ENCODE measurements at places on chromosomes 5 and 9.

DNA sequence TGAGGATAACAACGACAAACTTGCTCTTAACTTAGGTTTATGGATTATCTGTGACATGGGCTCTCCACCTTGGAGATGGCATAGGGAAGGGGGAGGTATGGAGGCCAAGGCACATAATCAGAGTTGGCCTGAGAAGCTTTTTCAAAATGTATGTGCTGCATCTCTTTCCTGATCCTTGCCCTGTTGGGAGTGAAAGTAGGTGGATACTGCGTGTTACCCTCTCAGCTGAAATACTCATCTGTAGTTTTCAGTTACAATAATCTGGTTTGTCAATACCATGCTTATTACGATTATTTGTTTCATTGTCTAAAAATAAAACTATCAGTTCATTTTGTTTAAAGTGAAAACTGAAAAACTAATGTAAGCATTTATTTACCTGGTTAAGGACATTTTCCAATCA lies 86.7 kb downstream of the SLC44A1 start:
- DNase-seq, result no peak

GRCh38 chr5:168878135-168878745 lies 299.1 kb upstream of the PANK3 start:
- DNase-seq, result no peak

GRCh38 chr9:36803961-36804360 lies 230.1 kb downstream of the PAX5 start:
- no peak for DNase-seq

GRCh38 chr5:40511801-40512200 lies 167.9 kb upstream of the PTGER4 start:
- no peak for DNase-seq

DNA sequence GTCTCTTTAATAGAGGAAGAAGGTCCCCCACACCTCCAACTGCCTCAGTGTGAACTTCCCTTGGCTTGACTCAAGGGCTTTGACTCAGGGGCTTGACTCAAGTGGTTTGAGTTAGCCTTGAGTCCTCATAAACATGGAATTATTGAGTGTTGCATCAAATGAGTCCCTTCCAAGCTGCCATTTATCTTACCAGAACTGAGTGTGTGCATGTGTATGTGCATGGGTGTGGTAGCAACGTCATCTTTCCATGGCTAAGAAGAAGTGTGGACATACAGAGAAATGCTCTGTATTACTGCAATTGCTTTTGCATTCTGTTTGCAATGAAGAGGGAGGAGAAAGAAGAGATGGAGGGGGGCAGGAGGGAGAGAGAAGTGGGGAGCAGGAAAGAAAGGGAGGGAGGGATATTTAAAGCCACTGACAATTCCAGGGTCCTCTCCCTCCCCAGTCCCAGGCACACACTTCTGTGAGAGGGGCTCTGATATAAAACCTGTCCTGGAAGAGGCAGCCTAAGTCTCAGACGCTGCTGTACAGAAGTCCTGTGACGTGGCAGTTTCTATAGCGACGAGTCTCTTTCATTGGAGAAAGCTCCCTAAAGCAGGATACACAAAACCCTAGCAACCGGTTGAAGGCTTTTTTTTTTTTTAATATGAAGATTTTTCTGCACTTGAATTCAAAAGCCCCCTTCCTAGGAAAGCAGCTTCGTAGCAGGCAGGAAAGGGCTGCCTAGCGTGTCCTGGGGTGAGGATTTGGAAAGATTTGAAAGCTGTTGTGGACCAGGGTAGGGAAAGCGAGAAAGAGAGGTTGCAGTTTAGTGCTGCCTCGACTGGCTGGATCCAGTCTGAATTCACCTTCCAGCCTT lies 93.3 kb upstream of the MAP1B start:
- DNase-seq, result peak; percentile 83

DNA sequence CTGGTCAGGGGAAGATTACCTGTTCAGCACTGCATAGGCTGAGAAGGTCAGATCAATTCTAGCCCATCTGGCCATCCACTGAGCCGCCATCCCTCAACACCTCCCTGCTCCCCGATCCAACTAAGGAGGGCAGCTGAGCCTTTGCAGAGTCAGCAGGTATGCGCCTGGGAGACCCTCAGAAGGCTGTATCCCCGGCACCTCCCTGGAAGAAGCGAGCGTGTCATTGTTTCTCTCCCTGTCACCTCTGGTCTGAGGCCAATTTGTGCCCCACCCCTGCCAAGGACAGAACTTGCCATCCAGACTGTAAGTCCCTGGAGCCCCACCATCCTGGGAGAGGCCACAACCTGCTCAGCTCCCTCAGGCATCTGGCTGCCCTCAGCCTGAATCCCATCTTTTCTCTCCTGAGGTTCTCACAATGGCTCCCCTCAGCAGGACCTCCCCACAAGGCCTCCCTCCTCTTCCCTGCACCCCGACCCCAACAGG lies 2.6 kb downstream of the CLTB start:
- DNase-seq, result no peak

- no peak for DNase-seq
These were observed 43.1 kb downstream of the HRH2 start for GRCh38 chr5:175700991-175701390.

DNA sequence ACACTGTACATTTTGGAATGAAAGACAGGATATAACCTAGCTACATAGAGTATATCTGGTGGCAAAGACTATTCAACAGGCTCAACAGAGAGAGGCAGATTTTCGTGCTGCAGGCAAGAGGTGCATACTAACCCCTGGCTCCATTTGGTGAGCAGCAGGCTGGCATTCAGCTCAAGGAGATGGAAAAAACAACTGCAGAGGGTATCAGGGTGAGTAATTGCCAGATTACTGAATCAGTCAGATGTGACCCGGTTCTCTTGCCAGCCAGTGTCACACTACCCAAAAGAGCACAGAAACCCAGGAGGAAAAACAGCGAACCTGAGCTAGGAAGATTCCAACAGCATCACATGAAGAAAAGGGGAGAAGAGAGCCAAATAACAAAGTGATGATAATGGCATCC lies 130.4 kb upstream of the PRLR start:
- no peak for DNase-seq

GRCh38 chr5:56829137-56829908 lies 14.0 kb downstream of the MAP3K1 start:
- peak; percentile 17 for DNase-seq

GRCh38 chr5:62603934-62604333 lies 25.3 kb downstream of the LRRC70 start:
- no peak for DNase-seq

DNA sequence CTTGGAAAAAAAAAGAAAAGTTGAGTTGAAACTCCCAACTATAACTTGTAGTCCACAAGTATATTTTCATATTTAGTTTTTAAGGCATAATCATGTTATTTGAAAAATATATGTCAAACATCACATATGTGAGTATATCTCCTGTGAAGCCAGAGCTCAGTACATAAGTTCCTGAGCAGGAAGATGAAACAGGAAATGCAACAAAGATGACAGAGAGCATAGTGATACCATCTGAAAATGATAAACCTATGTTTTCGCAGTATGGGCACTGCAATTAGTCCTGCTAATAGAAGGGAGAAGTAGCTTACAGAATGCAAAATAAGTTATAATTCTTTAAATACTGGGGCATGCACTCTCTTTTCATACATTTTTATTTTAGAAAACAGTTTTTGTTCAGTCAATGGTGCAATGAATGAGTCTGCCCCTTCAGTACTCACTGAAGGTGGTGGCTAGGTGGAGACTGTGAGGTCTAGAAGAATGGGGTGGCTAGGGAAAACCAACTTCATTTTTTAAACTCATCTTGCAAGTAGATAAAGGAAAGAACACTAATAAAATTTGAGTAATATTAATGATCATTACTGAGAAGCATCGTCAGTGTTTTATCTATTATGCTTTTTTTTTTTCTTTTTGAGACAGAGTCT lies 54.1 kb upstream of the FYB1 start:
- DNase-seq, result no peak

DNA sequence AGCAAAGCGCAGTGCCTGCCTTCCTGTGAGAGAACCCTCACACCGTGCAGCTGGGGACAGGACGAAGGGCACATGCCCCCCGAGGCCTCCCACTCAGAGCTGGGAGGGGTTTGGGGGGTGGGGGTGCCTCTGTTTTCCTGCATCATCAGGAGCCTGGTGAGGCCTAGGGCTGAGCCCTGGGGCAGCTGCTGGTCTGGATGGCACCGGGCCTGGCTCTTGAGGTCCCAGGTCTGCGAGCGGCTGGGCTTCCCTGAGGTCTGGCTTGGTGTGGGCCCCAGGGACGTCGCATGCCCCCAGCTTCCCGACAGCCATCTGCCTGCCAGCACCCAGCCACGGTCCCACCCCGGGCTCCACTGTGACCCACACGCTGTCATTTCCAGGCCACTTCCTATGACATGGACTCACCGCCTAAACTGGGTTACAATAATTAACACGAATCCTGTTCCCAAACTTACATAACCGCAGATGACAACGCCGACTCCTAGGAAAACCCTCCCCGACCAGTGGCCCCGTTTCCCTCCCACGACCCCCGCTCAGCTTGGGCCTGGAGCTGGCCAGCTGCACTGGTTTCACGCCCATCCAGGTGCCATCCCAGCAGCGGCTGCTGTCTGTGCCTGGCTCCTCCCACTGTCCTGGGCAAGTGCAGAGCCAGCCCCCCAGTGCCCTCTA lies 8.7 kb downstream of the NACC2 start:
- no peak for DNase-seq

DNA sequence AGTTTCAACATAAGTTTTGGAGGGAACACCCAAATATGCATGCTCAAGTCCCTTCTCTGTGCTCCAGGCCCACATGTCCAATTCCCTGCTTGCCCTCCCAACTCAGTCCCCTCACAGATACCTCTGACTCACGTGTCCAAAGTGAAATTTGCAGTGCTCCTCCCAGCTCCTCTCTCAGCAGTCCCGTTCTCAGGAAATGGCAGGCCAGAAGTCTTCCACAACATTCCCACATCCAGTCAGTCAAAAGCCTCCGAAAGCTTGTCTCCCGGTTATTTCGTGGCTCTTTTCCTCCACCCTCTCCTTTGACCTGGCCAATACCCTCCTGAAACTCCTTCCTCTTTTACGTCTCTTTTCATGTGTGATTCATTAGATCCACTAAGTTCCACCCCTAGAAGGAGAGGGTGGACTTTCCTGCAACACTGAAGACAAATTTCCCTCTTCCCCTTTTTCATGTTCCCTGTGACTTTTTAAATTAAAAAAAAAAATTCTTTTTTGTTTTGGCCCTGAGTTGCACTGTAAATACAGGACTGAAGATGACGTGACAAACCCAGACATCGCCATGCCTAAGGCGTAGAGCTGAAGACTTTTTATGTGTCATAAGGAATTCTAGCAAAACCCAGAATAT lies 12.8 kb upstream of the MGAT1 start:
- DNase-seq, result no peak

- no peak for DNase-seq
These were observed 14.2 kb upstream of the QSOX2 start for GRCh38 chr9:136259836-136260235.

GRCh38 chr5:178993236-178993765 lies 1.8 kb downstream of the GRM6 start:
- DNase-seq, result no peak

DNA sequence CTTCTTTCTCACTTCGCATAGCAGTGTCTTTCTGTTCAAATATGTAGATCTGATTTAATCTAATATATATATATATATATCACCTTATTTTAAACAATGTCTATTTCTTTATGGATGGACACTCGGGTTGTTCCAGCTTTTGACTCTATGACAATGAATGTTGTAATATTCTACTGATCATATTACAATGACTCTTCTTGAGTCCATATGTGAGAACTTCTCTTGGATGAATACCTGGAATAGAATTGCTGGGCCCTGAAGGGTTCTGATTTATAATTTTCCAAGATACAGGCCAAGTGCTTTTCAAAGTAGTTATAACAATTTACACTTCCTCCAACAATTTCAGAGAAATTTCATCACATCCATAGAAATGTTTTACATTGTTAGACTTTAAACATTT lies 28.8 kb downstream of the NTRK2 start:
- DNase-seq, result no peak

DNA sequence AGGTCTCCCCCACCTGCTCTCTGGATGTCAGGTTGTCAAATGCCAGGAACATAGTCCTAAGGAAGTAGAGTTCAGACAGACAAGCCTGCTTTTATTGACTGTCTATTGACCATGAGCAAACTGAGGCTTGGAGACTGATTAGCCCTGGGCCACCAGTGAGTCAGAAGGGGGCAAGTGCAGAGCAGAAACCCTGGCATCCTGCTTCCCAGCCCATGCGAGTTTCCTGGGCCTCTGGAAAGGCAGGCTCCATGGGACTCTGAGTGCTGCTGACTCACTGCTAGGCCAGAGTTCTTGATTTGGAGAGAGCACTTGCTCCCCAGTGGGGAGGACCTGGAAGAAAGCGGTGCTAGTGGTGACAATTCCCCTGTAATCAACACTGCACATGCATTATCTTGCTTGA lies 2.8 kb upstream of the HBEGF start:
- DNase-seq, result no peak

- DNase-seq, result no peak
These were observed 28.4 kb downstream of the CSF1R start for GRCh38 chr5:150057996-150058395.

GRCh38 chr9:426264-426663 lies 211.6 kb downstream of the DOCK8 start:
- DNase-seq, result no peak

GRCh38 chr5:53105611-53106300 lies 3.8 kb downstream of the MOCS2 start:
- DNase-seq, result no peak

DNA sequence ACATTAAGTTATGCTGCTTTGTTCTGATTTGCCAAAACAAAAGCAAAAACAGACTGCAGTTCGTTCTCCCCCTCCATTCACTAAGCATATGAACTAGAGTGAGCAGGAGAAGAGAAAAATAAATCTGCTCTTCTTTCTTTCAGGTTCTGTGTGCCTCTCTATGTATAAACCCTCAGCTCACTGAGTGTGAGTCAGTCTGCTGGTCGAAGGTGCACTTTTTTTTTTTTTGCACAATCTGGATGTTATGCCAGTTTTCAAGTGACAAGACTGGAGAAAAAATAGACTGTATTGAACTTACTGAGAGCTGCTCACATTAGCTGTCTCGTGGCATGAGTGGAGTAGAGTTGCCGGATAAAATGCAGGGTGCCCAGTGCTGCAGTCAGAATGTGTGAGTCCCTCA lies 244.6 kb upstream of the ATP10B start:
- no peak for DNase-seq

DNA sequence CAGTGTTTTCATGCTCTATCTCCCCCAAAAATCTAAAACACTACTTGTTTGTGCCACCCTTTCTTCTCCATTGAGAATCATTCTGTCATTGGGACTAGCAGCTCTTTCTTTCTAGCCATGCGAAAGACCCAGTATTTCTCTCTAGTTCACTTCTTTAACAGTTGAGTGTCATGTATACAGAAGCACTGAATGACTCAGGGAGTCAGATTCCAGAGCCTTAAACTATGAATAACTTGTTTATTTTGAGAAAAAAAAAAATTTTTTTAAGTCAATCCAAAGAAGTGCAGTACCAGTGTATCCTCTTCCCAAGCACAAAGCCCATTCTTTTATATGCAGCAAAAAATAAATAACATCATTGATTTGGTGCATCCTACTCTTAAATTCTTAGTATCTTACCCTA lies 415.4 kb upstream of the GRAMD2B start:
- no peak for DNase-seq

DNA sequence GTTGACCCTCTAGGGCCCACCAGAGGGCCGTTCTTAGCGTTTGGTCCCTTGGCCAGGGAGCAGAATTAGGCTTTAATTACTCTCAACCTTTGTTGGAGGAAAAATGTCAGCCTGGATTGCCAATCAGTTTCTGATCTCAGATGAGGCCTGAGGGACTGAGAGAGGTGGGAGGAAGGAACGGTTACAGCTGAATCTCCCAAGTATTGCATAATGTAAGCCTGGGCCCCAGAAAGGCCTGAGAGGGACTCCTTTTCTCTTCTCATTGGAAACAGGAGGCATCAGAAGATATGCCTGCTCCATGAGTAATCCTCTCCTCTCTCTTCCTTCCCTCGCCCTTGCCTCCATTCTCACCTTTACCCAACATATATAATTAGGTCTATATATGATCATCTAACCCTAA lies 105.7 kb downstream of the INSYN2B start:
- DNase-seq, result no peak

All from NCI-H2029 (cell line).